ENCODE measurements at places on chromosomes 4 and X.

- no peak for DNase-seq
Observed at GRCh38 chr4:159343116-159343515, 240.2 kb downstream of the RAPGEF2 start.

DNA sequence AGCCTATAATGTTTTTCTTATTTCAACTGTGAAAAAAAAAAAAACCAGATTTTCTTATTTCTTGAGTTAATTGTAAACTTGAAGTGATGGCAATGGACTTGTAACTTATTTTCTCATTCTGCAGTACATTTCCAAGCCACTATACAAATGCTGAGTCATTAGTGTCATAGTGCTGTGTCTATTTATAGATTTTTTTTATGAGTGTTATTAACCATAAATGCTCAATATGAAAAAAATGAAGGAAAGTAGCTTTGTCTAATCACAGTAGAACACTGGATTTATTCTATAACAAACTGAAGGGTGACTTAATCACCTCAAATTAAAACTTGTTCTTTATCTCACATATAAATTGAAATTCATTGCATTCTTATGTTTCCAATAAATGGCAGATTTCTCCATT, 718.6 kb downstream of the CCSER1 start:
- no peak for DNase-seq

DNA sequence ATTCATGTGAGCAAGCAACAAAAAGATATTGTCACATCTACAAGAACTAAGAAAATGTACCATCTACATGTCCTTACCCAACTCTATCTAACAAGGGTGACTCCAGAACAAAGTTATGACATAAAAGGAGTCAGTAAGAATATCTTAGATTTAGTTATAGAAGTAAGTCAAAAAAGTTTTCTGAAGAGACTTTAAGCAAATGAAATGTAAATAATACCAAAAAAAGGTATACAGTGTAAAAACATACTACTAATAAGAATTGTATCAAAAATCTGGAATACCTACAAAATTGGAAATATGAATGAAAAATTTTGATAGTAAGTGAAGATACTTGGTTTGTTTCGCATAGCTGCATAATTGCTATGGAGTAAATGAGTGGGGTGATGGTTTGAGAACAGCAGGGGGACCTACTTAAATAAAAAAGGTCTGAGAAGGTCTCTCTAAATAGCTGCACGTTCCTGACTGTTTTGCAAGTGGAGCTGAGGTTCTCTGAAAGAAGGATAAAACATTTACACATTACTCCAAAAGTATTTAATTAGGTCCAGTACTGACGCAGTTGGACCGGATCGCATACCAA, 51.0 kb upstream of the ENPP6 start:
- DNase-seq, result no peak

- no peak for DNase-seq
Observed at GRCh38 chr4:1099270-1099669, 14.1 kb downstream of the RNF212 start.

DNA sequence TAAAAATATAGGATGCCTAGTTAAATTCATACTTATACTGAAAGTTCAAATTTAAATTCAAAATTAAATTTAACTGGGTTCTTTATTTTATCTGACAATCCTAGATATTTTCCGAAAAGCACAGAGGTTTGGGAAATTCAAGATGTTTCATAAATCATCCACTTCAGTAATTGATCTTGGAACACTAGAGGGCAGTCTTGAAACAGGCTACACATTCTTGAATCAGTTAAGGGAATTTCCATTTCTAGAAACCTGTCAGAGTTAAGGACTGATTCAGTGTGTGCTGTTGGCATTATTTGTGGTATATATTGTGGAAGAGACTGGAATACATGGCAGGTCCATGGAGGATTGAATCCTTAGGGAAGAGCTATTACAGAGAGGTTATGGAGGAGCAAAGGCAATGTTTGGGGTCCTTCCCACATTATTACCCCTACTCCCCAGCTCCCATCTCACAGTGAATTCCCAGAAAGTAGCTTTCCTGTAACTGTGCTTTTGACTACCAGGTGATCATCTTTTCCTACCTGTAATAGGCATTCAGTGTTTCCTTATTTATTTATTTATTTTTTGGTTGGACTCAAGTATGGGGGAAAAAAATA, 92.9 kb downstream of the EGF start:
- DNase-seq, result no peak

GRCh38 chrX:154018518-154019060, 1.1 kb downstream of the IRAK1 start:
- DNase-seq, result peak; percentile 18

GRCh38 chrX:87664381-87664780, 146.8 kb downstream of the KLHL4 start:
- DNase-seq, result no peak

DNA sequence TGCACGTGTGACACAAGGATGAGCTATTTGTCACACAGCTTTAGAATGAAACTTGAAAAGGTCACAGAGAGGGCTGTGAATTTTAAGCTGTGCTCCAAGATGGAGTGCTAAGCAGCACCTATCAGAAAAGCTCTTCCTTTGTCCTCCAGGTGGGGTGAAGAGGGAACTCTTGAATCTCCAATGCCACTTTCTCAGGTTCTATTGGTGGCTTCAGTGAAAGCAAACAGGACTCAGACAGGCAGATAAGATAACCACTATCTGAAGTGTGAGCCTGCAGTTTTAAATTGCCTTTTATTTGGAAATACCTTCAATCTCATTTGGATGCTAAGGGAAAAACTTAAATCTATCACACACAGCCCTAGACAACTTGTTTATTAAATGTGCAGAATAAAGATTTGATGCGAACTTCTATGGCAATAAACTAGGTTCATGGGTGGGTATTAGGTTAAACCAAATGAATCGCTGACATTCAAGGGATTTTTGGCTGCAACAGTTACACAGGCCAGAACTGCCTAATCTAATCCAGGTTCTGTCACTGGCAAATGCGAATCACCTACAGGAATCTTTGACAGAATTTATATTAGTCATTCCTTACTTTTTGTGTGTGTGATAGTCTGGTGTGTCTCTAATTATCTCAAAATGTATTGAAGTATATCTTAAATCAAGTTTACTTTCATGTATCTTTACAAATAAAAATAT, 13.6 kb upstream of the PDGFRA start:
- DNase-seq, result no peak

GRCh38 chr4:157018920-157019490, 47.4 kb upstream of the PDGFC start:
- DNase-seq, result no peak

DNA sequence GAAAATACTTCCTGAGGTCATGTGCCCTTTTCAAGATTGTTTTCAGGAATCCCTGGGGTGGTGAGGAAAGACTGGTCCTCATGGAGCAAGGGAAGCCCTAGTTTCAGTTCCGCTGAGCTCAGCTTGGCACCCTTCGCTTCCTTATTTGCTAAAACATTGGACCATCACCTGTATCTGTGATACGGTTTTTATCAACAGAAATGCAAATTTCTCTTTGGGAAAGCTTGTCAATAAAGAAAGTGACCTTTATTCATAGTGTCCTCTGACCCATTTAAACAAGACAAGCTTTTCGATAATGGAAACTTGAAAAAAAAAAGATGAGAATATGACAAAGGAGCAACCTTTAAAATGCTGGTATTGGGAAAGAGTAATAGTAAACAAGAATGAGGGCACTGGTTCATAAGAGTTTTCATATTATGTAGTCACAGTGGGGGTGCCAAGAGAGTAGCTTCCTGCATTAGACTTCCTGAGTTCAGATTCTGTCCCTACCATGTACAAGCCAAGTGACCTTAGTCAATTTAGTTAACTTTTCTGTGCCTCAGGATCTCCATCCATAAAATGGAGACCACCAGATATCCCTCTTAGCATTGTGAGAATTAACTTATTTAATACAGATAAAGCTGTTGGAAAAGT, 57.0 kb upstream of the RAI2 start:
- no peak for DNase-seq

- no peak for DNase-seq
Observed at GRCh38 chr4:148847544-148848255, 405.5 kb upstream of the NR3C2 start.

DNA sequence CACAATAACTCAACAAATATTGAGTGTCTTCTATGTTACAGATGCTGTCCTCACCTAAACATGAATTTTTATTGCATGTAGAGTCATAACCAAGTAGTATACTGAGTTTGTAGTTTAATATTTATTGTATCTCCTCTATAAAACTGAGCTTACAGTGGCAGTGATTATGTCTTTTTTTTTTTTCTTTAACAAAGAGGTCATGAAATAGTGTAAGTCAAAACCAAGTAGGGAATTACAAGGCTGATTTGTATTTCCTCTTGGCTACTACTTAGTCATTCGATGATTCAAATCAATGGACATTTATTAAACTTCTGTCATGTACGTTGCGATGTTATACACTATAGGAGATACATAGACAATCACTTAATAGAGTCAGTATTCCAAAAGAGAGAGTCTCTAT, 48.4 kb downstream of the IL15 start:
- no peak for DNase-seq

DNA sequence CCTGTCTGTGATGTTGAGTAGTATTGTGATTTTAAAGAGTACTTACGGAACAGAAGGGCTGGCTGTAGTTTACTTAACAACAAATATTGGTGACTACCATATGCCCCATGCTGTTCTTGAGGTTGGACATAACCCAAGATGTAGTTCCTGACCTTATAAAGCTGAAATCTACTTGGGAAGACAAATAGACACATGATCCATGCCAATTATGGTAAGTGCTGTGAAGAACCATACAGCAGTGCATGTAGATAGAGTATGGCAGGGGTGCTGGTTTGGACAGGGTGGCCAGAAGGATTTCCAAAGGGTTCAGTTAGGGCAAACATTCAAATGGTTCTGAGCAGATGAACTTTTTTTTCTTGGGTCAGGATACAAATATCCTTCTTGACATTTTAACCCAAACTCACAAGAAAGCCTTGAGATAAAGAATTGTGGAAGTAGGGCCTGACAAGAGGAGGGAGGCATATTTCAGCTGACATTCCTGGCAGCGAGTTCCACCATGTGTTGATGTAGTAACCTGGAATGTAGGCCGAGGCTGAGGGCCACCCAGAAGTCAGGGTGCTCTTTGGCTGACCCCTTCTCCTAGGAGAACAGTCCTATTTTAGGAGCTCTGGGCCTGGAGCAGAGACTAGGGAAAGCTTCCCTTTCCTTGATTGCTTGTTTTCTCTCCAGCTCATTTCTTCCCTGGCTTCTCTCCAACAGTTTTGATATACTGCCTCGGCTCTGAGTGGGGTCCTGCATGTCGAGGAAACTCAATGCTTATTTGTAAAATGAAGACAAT, 74.2 kb downstream of the FREM3 start:
- DNase-seq, result no peak

GRCh38 chrX:39874202-39874816, 223.4 kb downstream of the BCOR start:
- peak; percentile 75 for DNase-seq

GRCh38 chrX:138014577-138014976, 448.6 kb downstream of the ZIC3 start:
- no peak for DNase-seq

- no peak for DNase-seq
Observed at GRCh38 chrX:103066606-103067005, 2.6 kb upstream of the BEX1 start.

DNA sequence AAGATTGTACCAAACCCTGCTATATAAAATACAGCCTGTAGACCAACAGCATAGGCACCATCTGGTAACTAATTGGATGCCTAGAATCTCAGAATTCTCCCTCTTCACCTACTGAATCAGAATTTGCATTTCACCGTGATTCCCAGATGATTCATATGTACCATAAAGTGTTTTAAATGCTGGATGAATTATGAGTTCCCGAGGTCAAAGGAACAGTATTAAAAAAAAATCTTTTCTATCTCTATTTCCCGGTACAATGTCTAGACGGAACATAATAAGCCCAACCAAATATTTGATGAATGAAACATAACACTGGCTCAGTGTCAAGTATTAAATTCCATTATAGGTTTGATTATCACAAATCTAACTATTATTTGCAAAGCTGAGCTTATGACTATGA, 280.0 kb downstream of the ANKRD50 start:
- DNase-seq, result no peak

GRCh38 chr4:102869569-102870197, 891 bp downstream of the CISD2 start:
- no peak for DNase-seq

GRCh38 chr4:55742655-55743202, 76.9 kb upstream of the EXOC1L start:
- DNase-seq, result no peak

DNA sequence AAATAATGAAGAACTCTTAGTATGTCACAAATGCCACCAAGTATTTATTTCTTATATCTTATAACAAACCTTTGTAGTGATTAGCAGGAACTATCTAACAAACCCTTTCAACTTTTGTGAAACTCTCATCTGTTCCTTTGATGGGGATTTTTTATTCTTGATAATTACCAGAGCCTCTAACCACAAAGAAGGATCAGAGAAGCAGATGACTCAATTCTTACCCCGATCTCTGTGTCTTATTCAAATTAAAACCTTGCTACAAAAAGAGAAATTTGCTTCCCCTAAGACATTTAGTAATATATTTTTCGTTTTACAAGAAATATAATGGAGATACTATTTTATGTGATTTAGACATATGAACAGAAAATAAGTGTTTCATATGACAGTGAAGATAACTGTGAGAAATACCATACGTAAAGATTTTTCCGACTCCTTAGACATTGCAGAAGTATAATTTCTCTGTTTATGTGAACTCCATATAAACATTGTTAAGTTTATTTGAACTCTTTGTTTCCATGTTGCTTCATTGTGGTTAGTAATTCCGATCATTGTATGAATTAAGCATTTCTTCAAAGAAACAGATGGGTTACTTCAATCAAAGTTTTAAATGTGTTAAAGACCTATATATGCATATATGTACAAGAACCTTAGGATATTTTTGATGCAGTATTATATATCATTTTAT, 205.4 kb downstream of the CFAP299 start:
- DNase-seq, result no peak

- DNase-seq, result no peak
Observed at GRCh38 chr4:173666-174314, 49.5 kb downstream of the ZNF718 start.

All from activated CD4-positive, alpha-beta memory T cell treated with anti-CD3 and anti-CD28 coated beads, Interleukin-2, amount 10 ng/mL, durations not matched to agents 7 days and 5 days (primary cell).